H4 (cell line): ENCODE measurements at places on chromosomes 13 and 19. TPM values are rescaled to one million over a fixed set of nuclear protein-coding genes. Genes with fewer than 3 reads are reported as not detected.

GRCh38 chr19:16369664-16370576 is 45.3 kb downstream of the KLF2 start:
- no peak for DNase-seq

Gene TRPC4
- 0.41 and 1.3 TPM in 2 replicates for total RNA-seq

DNA sequence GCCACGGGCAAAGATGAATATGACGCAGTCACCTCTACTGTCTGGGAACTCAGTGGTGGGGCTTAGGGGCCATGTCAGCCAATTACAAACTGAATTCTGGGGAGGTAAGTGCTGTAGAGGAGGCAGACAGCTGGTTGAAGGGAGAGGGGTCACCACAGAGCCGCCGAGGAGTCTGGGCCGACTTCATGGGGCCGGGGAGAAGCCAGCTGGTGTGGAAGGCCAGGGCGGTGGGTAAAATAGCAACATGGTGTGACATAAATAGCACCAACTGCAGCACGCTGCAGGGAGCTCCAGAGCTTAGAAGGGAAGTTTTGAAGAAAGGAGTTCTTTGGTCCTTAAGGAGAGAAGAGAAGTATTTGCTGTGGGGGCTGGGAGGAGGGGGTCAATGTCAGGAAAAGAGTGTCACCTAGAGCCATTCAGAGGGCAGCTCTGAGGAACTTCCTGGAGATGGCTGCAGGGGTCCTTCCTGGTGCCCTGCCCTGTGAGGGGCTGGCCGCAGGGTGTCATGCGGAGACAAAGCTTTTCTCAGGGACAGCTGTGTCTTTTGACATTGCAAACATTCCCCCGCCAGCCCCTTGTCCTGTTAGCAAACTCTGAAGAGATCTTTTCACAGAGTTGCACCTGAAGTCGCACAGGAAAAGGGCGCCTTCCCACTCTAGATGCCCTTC is 6.4 kb downstream of the METTL21C start:
- DNase-seq, result no peak

DNA sequence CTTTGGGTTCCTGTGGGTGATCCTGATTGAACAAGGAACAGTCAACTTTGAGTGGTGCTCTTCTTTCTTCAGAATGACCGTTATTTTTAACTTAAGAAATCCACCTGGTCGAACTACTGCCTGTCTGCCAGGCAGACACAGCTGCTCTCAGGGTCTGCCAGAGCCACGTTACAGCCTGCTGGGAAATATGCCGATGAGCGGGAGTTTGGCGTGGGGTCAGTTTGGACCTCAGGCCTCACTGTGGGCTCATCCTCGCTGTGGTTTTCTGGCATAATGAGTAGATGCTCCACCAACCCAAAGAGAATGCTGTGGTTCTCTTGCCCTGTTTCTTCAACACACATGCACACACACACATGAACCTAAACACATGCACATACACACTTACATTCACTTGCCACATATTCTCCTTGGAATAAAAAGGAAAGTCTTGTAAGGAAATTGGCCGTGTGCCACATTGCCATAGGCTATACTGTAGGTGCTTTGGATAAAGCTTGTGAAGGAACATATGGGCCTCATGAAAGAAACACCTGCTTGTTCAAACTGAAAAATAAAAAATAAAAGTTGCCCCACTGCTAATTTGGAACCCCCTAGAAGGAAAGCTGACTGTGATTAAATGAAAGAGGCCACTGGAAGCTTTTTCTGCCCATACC is 598.7 kb upstream of the KLF12 start:
- no peak for DNase-seq

DNA sequence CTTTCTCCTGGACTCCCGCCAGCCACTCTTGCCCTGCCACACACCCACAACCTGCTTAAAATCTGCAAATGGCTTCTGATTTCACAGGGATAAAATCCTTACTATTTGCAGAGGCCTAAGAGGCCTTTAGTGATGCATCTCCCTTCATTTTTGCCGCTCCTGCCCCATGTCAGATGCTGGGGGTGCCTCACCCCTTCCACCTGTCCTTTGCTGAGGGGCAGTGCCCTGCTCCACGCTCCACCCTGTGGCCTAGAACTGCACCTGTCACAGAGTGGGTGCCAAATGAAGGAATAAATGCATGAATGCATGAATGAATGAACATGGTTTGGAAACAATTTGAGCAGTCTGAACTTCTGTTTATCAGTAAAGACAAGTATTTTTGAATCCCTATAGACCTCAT is 34.1 kb upstream of the UQCRFS1 start:
- no peak for DNase-seq
